Activated T-helper 17 cell treated with anti-CD3 and anti-CD28 coated beads, Interleukin-2, amount 50 U/mL, for 72 hours (primary cell): ENCODE measurements at places on chromosomes 7 and 10. TPM values are rescaled to one million over a fixed set of nuclear protein-coding genes. Genes with fewer than 3 reads are reported as not detected.

GRCh38 chr7:156841497-156841896, 51.5 kb downstream of the LMBR1 start:
- no peak for ATAC-seq

DNA sequence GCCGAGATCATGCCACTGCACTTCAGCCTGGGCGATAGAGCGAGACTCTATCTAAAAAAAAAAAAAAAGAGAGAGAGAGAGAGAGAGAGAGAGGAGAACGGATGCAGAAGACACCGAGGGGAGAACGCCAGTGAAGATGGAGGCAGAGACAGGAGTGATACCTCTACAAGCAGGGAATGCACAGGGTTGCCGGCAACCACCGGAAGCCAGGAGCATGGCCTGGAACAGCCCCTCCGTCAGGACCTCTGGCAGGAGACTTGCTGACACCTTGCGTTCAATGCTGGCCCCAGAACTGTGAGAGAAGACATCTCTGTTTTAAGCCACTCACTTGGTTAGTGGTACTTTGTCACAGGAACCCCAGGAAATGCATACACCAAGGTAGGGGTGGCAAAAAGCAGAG, 38.1 kb upstream of the DUSP5 start:
- ATAC-seq: no peak

GRCh38 chr10:1316121-1316808, 260.1 kb downstream of the WDR37 start:
- no peak for ATAC-seq

GRCh38 chr10:71831646-71832552, 19.2 kb downstream of the PSAP start:
- no peak for ATAC-seq

DNA sequence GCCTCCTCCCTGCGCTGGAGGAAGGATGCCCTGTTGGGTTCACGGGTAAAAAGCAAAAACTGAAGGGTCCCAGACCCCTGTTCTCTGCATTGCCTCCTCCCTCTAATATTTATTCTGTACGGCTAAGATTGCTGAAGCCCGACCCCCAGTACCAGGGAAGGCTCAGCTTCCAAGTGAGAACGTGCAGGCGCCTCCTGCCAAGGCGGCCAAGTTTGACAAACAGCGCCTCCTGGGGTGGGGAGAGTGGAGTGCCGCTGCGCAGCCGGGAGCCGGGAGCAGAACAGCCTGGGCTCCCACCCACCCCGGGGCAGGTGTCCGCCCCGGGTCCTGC, 4.7 kb upstream of the EBF3 start:
- ATAC-seq: no peak

- no peak for ATAC-seq
Measured at GRCh38 chr7:70919481-70920073, 212.4 kb upstream of the GALNT17 start.

DNA sequence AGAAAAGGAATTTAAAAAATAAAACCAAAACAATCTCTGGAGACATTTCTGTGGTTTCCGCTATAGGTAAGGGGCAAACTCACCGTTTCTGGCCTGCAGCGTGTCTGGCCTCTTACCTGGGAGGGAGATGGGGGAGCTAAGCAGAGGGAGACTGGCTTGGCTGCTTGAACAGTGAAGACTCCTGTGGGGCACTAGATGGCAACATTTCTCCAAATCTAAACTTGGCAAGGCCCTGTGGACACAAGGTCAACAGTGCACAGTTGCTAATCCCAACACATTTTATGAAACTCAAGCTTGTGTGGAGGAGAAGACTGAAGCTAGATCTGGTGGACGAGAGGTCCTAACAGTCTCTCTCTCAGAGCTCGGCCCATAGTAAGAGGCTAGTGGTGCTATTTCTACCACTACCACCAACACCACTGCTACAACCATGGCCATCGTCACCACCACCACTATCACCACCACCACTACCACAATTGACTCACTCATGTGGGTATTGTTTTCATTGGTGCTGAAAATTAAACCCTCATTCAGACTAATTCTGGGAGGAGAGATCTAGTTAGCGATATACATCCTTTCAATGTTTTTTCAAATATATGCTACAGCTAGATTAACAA, 28.4 kb upstream of the CDHR3 start:
- ATAC-seq: no peak

DNA sequence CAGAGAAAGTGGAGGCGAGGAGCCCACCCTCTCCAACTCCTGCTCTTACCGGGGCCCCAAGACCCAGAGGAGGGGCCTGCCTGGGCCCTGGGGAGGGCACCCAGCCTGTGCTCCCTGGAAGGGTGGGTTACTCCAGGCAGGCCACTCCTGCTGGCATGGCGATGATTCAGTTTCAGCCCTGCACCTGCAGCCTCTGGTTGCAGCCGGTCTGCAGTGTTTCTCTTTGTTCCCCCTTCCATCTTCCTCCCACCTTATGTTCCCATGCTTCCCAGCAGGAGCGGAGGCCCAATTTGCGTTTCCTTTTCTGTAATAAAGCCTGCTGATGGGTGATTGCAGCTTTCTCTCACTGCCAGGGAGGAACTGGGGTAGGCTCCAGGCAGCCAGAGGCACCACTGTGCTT, 53.2 kb upstream of the FAM20C start:
- ATAC-seq: no peak

- no peak for ATAC-seq
Measured at GRCh38 chr7:44333911-44334733, 8.7 kb upstream of the CAMK2B start.

DNA sequence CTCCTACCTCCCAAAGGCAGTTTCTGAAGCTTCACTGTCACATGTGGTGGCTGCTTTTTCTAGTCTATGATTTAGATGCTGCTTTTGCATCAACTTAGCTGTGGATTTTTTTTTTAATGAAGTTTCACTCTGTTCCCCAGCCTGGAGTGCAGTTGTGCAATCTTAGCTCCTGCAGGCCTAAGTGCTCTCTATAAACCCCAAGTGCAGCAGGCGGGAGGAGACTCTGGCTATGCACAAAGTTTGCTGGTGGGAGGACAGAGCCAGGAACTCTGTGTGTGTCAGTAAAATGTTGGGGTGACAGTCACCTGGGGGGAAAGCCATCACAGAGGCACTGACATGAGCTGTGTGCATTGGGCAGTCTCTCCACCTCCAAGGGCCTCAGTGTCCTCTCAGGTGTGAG, 138.8 kb upstream of the FAM20C start:
- no peak for ATAC-seq

DNA sequence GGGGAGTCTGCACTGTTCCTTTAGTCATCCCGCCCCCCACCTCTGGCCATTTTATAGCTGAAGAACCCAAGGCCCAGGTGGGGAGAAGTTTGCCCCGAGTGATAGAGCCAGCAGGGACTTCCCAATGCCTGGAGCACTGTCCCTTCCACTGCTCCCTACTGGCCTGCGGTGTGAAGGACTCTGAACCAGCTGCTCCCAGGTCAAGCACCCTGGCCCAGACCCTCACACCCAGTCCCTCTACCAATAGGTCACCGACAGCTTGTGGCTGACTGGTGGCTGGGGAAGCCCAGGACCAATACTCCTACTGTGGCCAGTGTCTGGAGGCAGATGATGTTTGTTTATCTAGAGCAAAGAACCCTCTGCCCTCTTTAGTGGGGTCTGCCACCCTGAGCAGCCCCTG, 167.9 kb downstream of the LCOR start:
- no peak for ATAC-seq

GRCh38 chr7:151099486-151100211, 13.4 kb downstream of the AGAP3 start:
- no peak for ATAC-seq

DNA sequence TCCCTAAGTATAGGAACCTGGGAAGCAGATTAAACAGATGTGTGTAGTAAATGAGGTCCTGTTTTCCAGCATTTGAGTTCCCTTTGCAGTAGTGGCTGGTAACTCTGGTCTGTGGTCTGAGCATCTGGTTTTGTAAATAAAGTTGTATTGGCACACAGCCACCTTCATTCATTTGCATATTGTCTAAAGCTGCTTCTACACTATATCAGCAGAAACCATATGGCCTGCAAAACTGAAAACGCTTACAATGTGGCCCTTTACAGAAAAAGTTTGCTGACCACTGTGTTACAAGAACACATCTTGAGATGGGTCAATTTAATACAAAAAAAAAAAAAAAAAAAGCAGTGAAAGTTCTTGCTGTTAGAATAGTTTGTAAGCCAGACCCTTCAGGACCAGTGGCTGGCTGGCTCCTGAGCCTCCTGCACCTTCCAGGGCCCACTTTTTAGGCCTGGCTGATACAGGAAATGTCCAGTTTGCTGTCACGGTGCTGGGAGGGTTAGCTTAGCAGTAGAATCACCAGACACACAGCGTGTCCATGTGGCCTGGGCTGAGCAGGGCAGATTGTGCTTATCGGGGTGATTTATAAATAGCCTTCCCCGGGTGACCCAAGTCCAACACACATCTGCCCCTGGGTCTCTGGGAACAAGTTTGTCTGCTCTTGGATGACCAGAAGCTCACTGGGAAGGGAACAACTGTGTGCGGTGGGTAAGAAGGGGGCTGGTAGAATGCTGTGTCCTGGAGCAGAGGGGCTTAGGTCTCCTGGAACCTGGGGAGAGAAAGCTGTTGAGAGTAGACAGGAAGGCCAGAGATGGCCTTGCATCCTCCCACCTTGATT, 1.4 kb downstream of the C10orf71 start:
- ATAC-seq: no peak

DNA sequence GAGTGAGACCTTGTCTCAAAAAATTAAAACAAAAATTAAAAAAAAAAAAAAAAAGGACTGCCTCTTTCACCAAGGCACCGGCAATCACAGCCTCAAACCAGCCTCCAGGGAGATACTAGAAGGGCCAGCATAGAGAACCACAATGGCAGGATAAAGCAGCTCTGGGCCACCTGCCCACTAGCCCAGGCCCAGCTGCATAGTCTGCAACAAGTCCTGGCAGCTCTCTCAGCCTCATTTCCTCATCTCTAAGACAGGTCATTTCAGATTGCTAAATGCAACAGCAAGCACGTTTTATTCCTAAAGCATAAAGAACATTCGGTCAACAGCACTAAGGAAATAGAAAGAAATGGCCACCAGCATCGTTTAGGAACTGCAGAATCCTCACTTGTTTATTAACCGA, 28.8 kb downstream of the XPNPEP1 start:
- ATAC-seq: no peak

DNA sequence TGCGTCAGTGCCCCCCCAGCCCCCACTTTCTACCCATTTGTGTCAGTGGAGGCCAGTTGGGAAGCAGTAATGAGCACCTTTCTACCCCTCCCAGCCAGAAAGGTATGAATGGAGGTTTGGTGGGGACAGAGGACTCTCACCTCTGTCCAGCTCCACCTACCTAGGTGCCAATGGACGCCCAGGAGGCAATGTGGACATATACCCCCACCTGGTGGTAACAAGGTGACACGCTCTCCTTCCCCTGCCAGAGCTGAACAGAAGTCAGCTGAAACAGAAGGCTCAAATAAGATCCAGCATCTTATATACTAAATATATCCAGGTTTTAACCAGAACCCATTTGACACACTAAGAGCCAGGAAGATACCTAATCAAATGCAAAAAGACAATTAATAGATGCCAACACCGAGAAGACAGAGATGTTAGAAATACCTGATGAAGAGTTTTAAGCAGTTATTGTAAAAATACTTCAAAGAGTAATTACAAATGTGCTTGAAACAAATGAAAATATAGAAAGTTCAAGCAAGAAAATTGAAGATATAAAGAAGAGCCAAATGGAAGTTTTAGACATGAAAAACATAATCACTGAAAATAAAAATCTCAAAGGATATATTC, 18.4 kb upstream of the SORCS3 start:
- ATAC-seq: no peak

GRCh38 chr7:159070431-159071148, 74.1 kb downstream of the VIPR2 start:
- peak; percentile 92 for ATAC-seq

GRCh38 chr10:86210416-86210815, 156.2 kb downstream of the GRID1 start:
- no peak for ATAC-seq

DNA sequence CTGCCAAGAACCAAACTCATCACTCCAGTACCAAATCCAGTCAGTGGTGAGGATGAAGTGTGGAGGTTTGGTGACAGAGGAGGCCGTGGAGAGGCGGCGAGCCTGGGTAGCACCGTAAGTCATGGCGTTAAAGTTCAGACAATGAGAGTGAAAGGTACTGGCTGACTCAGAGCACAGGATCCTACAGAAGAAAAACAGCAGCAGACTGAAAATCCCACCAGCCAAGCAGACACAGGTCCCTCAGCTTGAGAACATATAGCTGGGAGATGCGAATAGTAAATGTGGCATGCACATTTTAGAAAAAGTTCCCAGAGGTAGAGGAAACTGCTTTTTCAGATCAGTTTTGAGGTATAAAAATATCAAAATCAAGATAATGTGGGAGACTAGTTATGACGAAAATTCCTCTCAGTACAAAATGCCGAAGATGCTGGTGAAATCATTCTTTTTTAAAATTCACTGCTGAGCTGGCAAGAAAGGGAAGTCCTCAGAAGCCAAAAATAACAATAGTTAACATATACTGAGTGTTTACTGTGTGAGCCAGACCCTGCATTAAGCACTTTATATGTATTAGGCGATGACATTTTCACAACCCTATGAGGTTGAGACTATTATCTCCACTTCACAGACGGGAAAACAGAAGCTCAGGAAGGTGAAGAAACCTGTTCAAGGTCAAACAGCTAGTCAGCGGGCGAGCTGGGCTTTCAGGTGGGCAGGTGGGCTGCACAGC, 20.9 kb downstream of the PARP12 start:
- no peak for ATAC-seq

DNA sequence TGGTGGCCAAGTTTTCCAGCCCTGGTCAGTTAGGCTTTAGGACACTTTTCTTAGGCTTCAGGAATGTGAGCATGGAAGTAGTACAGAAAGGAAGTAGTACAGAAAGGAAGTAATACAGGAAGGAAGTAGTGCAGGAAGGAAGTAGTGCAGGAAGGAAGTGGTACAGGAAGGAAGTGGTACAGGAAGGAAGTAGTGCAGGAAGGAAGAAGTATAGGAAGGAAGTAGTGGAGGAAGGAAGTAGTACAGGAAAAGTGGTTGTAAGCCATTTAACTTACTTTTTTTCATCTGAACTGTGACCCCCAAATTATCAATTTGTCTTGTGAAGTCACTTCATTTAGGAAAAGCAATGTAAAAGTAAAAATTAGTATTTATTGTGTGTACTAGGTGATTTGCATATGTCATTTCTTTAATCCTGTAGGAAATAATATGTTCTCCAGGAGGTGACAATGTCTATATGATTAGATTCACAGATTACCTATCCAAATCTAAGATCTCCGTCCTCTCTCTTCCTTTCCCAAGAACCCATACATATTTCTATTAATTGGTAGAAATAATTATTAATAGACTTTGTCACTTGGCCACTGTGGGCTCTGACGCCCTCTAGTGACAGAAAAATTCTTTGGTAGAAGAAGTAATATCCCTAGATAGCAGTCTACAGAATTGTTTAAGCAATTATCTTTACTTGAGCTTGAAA, 3.9 kb upstream of the FAS start:
- ATAC-seq: no peak

SPDYE16 gene
- 0.17 TPM for total RNA-seq

LOXL4 gene
- not detected for total RNA-seq

CLRN3 gene
- total RNA-seq: not detected

C10orf143 gene
- total RNA-seq: 2.0 TPM

ANKRD61 gene
- total RNA-seq: not detected

OR9A2 gene
- total RNA-seq: 0.24 TPM

FAM241B gene
- 16.0 TPM for total RNA-seq

SORCS1 gene
- not detected for total RNA-seq
